Astrocyte of the spinal cord (primary cell): ENCODE measurements at places on chromosomes 7 and 10.

DNA sequence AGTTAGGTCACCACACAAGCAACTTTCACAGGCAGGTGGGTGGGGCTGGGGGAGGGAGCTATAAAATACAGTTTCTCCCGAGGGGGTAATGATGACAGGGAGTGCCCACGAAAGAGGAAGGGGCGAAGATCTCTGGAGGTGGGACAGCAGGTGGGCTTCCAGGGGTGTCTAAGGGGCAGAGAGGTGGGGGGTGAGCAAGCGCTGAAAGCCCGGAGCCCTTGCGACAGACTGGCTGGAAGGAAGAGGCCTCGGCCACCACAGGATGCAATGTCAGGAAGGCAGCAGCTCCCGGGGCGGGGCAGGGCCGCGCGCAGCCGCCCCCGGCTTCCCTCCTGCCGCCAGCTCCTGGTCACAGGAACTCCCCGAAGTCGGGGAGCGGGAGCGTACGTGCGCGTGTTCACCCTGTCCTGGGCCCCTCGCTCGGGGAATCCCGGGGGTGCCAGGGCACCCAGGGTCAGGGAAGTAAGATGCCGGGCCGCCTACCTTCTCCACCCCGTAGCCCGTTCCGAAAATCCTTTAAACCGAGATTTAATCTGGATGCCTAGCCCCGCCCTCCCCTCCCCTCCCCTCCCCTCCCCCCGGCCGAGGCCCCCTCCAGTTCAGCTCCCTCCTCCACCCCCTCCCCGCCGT lies 105.2 kb upstream of the PPIF start:
- DNase-seq = peak; percentile 45

- DNase-seq = no peak
These were observed 133.4 kb downstream of the EVX1 start for GRCh38 chr7:27375958-27376357.

DNA sequence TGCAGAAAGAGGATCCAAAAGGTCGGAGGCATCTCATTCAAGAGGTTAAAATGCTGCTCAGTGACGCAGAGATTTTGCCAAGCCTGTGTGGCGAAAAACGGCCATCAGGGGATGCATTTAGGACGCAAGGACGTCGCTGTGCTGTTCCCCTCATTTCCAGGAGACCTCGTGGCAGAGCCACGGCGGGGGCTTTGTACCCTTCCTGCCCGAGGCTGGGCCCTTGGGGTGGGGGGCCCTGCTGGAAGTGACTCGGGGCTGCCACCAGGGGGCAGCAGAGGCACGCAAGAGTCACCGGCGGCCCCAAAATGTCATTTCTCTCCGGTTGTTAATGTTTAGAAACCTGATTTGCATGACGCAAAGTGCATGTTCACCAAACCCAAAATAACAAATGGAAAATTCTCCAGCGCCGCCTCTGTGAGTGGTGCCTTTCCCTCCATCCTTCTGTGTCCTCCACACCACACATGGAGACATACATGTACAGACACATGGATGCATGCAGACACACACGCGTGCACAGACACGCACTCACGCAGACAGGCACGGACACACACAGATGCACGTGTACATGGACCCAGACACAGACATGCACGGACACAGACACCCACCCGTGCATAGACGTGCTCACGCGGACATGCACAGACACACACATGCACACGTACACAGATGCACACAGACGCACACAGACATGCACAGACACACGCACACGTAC lies 51.0 kb upstream of the NKX6-2 start:
- no peak for DNase-seq

DNA sequence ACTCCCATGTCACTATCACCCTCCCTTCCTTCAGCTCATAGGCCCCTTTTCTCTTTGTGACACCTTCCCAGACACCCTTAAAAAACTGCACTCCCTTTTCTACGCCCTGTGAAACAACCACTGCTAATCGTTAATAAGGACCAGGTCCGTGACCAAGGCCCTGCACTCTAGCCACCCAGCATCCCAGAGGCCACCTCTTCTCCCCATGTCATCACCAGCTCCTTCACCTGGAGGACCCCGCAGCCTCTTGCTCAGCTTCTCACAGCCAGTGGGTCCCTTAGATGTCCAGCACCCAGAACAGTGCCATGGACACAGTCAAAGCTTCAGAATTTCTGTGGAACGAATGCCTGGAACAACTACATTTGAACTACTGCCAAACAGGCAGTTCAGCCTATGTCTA lies 2.3 kb downstream of the PARD3 start:
- no peak for DNase-seq

- DNase-seq = no peak
These were observed 120.9 kb downstream of the CREB5 start for GRCh38 chr7:28533267-28533666.

DNA sequence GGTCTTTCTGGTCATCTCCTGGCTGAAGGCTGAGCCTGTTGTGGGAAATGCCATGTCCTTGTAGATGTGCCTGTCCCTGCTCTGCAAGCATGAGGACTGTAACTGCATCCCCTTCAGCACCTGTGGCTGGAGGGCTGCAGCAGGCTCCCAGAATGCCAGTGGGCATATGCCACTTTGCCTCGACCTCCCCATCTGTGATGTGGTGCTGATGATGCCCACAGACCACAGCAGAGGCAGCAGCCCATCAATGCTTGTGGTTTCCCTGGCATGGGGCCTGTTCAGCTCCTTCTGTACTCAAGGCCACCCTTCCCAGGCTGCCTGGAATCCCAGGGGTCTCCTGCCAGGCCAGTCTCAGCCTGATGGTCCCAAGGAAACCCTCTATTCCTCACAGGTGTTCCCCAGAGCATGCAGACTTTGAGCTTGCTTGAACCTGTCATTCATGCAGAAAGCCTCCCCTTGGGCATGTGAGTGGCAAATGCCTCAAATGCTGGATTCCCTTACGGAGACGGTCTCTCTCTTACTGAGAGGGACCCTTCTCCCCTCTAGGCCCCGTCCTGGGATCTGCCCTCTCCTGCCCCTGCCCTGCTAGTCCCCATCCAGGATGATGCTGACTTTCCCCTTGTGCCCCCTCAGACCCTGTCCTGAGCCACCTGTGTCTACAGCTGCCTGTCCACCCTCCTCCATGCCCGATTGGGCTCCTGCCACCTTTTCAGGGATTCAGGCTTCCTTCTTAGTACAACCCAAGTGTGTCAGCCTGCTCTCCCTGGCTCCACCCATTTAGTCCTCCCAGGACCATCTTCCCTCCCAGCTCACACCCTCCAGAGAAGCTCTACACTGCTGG lies 50.9 kb upstream of the ANTXRL start:
- DNase-seq = no peak

DNA sequence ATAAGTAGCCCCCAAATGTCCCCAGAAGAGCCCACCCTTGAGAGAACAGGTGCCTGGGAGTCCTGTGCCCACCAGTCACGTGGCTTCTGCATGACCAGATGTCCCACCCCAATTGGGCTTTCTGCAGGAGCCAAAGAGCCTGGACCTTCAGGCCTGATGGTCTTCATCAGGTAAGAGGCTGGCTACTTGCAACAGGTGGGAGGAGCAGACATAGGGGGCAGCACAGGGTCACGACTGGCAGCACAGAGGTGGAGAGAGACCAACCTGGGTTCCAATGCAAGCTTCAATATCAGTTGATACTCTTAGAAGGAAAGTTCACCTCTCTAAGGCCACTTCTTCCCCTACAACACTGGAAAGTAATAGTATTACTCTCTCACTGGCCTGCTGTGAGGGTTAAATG lies 288.0 kb downstream of the ELMO1 start:
- DNase-seq = no peak

- DNase-seq = no peak
These were observed 7.8 kb upstream of the SLF2 start for GRCh38 chr10:100904917-100905316.

GRCh38 chr10:28806488-28806941 lies 129.2 kb downstream of the BAMBI start:
- no peak for DNase-seq

DNA sequence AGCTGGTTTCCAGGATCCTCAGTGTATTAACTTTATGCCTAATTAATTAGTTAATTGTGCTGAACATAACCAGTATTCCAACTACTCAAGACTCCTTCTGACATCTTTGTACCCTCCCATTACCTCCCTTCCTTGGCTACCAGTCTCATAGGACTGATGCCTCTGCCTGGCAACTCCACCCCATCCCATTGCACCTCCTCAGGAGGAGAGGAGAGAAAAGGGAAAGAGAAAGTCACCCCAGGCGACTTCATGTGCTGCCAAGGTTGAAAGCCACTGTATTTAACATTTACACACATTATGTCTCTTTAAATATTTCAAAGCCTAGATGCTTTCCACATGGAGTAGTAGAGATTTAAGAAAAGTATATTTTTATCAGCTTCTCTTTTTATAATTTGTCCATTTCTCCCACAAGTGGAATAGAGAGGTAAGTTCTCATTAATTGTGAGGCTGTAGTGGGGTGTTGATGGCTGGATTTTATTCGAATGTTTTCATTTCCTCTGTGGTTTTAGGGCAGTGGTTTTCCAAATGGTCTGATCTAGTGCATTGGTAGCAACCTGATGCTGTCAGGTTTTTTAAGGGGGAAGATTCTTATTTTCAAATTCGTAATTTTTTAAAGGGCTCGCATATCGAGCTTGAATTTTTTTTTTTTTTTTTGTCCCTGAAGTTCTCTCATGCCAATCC lies 148.0 kb downstream of the BICC1 start:
- DNase-seq = peak; percentile 70

DNA sequence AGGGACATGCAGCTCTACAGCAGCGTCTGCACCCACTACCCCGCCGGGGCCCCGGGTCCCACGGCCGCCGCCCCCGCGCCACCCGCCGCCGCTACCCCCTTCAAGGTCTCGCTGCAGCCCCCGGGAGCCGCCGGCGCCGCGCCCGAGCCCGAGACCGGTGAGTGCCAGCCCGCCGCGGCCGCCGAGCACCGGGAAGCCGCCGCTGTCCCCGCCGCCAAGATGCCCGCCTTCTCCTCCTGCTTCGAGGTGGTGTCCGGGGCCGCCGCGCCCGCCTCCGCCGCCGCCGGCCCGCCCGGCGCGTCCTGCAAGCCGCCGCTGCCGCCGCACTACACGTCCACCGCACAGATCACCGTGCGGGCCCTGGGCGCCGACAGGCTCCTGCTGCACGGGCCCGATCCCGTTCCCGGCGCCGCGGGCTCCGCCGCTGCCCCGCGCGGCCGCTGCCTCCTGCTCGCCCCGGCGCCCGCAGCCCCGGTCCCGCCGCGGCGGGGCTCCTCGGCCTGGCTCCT lies 631 bp downstream of the OTUD1 start:
- DNase-seq = no peak

GRCh38 chr10:75070961-75071428 lies 40.5 kb upstream of the SAMD8 start:
- peak; percentile 10 for DNase-seq

- peak; percentile 60 for DNase-seq
These were observed at the start of gene PDGFA for GRCh38 chr7:519484-520390. Gene PDGFA (minus strand): TSS chr7:519846. CDS start chr7:519001, 845 bp downstream.

DNA sequence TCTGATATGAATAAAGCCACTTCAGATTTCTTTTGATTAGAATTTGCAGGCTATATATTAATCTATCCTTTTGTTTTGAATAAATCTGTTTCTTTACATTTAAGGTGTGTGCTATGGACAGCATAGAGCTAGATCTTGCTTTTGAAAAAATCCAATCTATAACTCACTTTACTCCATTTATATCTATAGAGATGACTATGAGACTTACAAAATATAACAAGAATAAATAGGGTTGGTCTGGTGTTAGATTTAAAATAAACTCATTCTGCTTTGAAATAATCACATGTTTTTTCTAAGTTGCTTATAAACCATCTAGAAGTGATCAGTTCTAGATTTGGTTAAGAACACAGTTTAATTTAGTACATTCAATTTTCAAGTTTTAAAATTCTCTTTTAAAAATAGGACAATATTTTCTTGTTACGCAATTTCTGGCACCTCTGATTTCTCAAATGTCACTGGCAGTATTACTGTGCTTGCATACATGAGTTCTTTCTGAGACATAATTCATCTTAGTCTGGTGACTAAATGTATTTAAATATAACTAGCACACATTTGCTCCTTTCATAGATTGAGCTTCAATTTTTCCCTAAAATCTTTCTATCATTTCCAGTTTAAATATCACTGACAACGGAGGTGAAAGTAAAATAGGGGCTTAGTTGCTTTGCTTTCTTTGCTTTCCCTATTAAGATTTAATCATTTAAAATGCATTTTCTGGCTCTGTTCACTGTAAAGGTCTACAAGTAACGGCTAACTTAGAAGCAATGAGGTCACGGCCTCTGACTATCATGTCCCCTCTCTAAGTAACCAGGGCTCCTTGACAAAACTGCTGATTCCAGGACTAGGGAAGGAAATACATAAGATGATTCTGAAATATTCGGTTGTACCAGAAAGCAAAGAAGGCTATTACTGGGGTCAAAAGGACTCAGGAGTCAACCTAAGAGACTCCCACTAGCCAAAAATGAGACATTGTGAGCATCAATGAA lies 89.3 kb downstream of the ICA1 start:
- DNase-seq = no peak

DNA sequence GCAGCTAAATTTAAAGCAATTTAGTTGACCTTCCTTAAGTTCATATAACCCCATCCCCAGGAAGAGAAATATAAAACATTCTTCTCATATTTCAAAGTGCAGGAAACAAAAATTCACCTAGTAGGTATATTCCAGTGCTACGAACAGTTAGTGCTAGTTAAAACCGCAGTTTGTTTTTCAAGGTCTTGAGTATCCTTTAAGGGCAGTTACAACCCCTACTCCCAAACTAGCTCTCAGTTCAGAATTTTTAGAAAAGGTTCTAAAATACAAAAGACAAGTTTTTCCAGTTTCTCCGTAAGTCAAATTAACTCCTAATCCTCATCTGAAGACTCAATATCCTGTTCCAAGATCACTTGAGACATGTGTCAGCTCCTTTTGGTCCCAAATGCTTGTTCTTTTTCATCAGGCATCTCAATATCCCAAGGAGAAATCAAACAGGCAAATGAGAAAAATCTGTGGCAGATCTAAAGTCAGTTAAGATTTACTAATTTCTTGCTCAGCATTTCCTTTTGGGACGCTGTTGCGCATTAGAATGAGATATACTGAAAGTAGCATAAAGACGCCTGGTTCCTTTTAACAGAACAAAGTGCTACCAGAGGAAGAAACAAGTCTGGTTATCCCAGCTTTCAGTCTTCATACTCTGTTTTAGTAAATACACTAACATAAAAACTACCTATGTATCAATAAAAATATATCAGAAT lies 51.8 kb downstream of the ARHGAP12 start:
- no peak for DNase-seq

DNA sequence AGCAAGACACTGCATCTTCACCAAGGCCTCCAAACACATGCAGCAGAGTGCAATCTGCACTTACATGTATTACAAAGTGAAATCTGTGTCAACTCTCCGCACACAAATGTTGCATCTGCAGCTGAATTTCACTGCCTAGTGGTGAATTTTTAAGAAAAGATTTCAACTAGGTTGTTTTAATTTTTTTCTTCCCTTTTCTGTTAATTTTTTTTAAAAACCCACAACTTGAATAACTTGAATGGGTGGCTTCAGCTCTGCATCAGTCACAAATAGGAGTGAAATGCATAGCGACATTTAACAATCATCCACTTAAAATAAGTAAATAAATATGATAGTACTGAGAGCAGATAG lies 5.9 kb downstream of the HOXA13 start:
- no peak for DNase-seq
